Esophagus squamous epithelium (tissue), 5 donors: ENCODE measurements at places on chromosomes 11 and 22.

DNA sequence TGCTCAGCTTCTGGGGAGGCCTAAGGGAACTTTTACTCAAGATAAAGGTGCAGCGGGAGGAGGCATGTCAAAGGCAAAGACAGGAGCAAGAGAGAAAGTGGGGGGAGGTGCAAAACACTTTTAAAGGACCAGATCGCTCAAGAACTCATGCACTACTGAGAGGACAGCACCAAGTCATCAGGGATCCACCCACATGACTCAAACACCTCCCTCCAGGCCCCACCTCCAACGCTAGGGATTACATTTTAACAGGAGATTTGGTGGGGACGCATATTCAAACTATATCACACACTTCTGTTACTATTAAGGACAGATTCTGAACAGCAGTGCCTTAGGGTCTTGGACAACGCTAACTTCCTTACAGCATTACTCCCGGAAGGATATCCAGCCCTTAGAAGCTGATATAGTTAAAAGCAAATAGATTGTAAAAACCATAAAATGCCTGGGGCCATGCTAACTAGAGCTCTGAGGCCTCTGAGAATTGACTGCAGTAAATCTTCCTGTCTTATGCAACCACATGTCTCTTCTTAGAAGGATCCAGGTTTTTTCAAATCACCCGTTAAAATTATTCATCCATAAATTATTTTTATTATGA, 16.7 kb upstream of the ZC3H12C start:
- no peak for DNase-seq

DNA sequence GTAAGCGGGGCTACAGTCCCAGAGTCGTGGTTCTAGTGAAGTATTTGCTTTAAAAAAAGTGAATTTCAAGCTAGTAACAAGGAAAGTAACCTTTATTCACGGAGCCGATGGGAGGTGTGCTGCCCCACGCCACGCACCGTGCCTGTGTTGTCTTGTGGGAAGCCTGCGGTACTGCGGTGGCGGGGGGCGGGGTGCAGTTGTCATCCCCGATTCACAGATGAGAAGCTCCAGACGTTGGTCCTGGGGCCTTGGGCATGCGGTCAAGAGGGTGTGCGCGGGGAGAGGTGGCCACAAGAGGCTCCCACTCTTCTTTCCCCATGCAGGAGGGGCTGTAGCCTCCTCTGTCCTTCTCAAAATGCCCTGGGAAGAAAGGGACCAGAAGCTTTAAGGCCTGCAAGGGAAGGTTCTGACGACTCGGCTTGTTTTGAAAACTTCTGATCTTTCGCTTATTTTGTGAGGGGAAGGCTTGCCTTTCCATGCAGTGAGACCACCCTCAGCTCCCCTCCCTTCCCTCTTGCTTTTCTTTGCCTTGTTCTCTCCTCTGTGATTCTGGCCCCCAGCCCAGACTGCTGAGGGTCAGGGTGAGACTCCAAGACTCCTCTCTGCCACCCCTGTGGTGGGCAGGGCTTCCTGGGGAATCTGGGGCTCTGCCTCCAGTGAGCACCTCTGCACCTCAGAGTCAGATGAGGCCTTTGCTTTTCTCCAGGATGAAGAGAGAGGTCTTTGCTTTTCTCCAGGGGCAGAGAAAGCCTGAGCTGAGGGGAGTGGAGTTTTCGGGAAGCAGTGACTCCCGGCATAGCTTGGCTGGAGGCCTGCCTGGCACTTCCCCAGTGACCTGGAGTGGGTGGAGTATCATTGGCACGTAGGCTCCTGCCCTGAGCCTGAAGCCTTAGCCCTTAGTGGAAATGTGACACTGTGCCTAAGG, 6.2 kb downstream of the GLB1L3 start:
- no peak for DNase-seq

DNA sequence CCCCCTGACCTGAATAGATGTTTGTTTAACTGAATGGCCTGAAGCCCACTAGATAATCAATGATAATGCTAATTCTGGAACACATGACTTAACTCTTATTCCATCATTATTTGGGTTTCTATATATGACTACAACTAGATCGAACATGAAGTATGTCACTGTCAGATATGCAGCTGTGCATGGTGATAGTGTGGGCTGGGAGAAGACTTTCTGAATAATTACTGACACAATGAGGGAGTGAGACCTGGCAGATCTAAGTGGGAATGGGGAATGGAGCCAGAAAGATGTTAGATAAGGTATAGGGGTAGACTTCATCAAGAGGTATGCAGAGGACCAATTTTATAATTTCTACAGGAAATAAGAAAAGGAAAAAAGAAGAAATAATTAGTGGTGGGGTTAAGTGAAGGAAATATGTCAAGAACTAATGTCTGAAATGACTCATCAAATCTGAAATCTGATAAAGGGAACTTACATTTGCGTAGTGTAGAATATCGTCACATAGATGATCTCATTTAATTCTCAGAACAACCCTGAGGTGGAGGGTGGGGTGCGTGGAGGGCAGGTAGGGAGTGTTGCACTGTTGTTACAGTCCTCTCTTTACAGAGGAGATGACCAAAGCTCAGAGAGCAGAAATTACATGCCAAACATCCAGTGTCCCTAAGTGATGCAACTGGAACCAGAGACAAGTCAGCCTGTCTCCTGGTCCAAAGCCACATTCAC, 68.2 kb upstream of the EED start:
- no peak for DNase-seq

DNA sequence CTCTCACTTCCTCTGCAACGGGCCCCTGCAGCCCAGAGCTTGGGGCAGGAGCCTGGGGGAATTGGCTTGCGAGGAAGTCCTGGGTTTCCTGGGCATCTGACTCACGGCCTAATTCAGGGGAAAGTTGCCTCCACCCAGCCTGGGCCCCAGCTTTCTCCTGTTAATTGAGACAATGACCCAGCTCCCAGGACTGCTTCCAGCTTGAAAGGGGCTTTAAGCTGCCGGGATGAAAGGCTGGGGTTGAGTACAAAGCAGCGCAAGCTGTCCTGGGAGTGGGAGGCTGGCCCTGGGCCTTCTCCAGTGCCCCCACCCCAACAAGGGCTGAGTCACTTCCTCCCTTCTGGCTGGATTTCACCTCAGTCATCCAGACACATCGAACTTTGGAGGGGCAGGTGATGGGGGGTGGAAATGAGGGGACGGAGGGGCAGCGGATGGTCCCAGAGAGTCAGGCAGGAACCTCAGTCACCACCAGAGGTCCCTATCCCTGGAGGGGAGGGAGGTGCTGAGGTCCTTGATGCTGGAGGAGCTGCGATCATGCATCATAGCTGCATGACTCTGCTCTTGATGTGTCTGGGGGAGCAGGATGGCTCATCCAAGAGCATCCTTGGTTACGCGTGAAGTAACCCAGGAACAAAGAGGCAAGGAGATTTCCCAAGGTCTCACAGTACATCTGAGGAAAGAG, 30.1 kb upstream of the OAF start:
- no peak for DNase-seq

GRCh38 chr22:26174280-26174679, 5.0 kb downstream of the SEZ6L start:
- no peak for DNase-seq

- no peak for DNase-seq
Observed at GRCh38 chr22:36671404-36671803, 32.1 kb downstream of the CACNG2 start.

DNA sequence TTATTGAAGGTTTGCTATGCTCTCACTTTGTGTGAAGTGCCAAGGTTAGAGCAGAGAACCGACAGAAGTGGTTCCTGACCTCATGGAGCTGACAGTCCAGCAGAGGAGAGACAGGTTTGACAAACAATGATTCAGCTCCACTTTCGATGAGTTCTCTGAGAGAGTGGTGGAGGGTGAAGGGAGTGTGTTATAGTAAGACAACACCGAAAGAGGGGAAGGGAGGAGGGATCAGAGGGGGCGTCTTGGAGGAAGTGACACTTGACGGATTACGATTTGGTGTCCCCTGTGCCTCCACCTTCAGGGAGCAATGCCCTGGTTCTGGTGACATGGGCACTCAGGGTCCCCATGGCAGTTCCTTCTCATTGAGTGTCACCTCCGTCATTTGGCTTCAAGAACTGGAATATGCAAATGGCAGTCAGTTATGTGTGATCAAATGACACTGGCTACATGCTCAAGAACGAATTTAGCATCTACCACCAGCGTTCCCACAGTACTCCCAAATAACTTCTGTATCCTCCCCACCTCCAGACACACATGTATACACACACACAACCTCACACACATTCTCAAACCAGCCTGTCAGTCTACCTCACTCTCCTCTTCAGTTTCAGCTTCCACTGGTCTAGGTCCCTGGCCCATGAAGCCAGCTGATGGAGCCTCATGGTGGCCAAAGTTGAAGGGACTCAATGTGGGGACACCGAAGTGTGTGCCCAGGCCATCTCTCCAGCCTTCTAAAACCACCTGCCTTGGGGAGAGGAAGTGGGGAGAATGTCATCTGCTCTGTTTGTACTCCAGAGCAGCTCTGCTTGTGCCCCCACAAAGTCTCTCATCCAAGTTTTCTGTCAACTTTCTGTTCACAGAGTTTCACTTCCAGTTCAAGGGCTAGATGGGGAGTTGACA, 31.4 kb upstream of the NUP160 start:
- DNase-seq: no peak

GRCh38 chr22:23845265-23846080, 6.7 kb upstream of the DERL3 start:
- no peak for DNase-seq

- no peak for DNase-seq
Observed at GRCh38 chr11:35157814-35158700, 19.1 kb downstream of the CD44 start.

- DNase-seq: no peak
Observed at GRCh38 chr11:121839781-121840180, 276.2 kb downstream of the BLID start.

GRCh38 chr11:6405846-6406245, 13.0 kb downstream of the APBB1 start:
- no peak for DNase-seq

DNA sequence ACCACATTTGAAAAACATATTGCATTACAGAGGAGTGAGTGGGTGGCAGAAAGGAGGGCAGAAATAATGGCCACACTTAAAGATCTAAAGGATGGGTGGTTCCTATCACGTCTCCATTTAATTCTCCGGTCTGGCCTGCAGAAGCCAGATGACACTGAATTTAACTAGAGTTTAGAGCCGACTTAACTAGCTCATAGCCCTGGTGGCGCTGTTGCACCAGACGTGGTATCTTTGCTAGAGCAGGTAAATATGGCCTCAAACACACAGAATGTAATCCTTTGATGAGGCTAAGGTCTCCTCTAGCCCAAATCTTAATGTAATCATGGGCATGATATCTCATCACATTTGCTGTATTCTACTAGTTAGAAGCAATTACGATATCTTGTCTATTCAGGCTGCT, 51.5 kb upstream of the GAL start:
- DNase-seq: no peak

- no peak for DNase-seq
Observed at GRCh38 chr11:121152764-121153163, 51.7 kb downstream of the TECTA start.

GRCh38 chr11:106061954-106062949, 14.9 kb downstream of the KBTBD3 start:
- no peak for DNase-seq

- DNase-seq: no peak
Observed at GRCh38 chr11:94997437-94997836, 23.9 kb downstream of the KDM4D start.

DNA sequence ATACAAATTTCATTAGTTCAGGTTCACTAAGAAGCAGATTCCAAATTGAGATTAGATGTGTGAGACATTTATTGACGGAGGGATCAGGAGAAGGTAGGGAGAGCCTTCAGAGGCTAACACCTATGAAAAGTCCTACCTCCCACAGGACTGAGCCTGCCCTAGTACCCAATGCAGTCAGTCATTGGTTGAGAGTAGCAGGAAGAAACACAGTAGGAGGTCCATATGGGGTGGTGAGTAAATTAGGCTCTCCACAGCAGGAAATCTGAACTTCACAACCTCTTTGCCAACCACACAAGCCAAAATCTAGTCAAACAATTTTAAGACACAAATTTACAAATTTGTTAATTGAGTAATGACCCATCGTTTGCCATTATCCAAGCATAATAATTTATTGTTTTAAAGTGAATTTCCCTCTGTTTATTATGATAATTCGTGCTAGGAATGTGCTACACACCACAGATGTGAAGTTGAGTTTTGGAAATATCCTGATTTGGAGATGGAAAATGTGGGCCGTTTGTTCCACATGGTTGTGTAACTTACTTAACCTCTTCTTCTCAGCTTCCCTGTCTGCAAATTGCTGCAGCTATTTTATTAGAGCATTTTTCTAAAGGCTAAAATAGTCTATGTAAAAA, 542.1 kb downstream of the ETS1 start:
- no peak for DNase-seq

DNA sequence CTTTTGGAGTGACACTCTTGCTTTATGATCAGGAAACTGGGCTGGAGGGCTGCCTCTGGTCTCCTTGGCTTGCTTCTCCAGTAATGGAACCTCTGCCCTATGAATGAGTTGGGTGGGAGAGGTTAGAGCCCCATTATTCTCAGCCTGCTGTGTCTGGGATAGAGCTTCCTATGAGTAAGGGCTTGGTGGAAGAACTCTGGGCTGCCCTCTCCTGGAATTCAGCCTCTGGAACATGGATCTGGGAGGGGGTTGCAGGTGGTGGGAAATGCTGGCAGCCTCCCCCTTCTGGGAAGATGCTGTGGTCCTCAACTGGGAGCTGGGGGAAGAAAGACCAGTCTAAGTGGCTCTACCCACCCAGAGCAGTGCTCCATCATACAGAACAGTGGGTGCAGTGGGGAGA, 81.8 kb upstream of the SYN3 start:
- no peak for DNase-seq

- no peak for DNase-seq
Observed at GRCh38 chr11:6841694-6842093, 3.8 kb upstream of the OR10A5 start.

GRCh38 chr11:11605181-11605580, 16.6 kb downstream of the GALNT18 start:
- no peak for DNase-seq

DNA sequence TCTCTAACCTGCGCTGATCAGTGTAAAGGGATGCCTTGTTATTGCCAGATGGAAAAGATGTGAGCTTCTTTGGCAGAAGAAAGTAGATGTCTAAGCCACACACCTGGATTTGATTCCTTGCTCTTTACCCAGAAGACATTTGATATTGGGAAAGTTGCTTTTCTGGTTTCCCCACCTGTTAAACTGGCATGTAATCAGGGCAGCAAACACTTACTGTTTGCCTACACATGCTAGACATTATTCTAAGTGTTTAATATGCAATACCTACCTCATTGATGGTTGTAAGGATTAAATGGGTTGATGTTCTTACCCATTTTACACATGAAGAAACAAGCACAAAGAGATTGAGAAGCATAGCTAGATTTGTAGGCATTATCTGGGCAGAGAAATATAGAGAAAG, 16.6 kb downstream of the ASRGL1 start:
- no peak for DNase-seq
